ENCODE measurements at places on chromosomes 16 and 17. TPM values are rescaled to one million over a fixed set of nuclear protein-coding genes. Genes with fewer than 3 reads are reported as not detected.

GRCh38 chr17:68710035-68710780, 109.0 kb upstream of the FAM20A start:
- DNase-seq, result no peak

NPIPA7 gene
- total RNA-seq, result 0.78 TPM

HOXB7 gene
- total RNA-seq, result 0.59 TPM

GRCh38 chr17:55751720-55752250, 934 bp downstream of the PCTP start:
- DNase-seq, result no peak

GRCh38 chr16:27315333-27316037, 1.7 kb downstream of the IL4R start:
- DNase-seq, result peak; percentile 82

DNA sequence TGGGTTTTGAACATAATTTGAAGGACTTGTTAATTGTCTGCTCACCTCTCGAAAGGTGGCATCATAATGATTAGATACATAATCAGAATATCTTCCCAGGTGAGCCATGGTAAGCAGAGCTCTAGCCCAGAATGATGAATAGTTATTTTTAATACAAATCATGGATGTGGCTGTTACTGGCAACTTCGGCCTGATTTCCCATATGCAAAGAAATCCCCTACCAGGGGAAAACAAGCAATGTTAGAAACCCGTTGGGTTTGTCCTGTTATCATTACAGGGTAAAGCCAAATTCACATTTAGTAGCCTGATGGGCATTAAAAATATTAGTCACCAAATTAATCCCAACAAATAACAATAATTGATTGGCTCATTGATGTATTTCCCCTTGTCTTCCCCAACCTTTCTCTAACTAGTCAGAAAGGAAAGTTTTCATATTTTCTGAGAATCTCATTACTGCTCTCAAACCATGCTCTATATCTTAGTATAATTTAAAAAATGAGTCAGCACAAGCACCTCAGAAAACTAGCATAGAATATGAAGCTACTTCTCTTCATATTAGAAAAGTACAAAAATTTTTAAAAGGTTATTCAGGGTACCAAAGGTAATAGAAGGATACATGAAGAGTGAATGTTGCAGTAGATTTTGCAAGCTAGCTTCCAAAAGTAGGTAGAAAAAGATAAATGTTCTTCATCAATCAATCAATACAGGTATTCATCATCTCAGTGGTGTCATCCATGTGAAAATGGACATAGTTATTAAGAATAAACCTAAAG, 5.0 kb downstream of the STAT5B start:
- no peak for DNase-seq

- no peak for DNase-seq
These were observed 62.3 kb downstream of the CYTH1 start for GRCh38 chr17:78719630-78720298.

GRCh38 chr16:74585846-74586443, 21.0 kb downstream of the GLG1 start:
- no peak for DNase-seq

GRCh38 chr17:17503566-17504130, 7.5 kb upstream of the RASD1 start:
- no peak for DNase-seq

DNA sequence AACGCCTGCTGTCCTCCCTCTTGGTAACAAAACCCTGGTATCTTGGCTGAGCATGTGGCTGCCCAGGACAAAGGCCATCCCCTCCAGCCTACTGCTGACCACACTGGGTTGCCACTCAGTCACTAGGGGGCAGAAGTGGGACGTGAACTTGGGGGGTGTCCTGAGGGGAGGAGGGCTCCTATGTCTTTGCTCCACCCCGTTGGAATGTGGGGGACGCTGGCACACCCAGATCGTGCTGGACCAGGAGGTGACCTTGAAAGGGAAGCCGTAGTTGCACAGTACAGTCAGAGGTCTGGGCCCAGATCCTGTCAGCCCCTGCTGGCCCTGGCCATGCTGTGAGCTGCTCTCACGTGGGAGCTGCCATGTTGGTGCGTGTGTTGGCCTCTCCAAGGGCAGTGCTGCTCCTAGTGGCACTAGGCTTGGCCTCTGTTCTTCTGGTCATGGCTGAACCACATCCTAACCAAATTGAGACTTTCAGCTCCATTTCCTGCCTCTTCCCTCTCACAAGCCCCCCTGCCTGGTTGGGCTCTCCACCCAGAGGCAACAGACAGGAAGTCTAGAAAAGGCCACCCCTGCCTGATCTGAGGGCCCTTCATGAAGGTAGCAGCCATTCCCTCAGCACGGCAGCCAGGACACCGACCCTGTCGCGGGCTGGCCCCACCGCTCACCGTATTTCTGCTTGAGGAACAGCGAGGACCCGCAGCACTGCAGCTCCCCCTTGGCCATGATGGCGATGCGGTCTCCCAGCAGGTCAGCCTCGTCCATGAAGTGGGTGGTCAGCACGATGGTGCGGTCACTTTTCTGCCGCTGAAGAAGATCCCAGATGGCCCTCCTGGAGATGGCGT, 29.0 kb upstream of the RNPS1 start:
- no peak for DNase-seq

DNA sequence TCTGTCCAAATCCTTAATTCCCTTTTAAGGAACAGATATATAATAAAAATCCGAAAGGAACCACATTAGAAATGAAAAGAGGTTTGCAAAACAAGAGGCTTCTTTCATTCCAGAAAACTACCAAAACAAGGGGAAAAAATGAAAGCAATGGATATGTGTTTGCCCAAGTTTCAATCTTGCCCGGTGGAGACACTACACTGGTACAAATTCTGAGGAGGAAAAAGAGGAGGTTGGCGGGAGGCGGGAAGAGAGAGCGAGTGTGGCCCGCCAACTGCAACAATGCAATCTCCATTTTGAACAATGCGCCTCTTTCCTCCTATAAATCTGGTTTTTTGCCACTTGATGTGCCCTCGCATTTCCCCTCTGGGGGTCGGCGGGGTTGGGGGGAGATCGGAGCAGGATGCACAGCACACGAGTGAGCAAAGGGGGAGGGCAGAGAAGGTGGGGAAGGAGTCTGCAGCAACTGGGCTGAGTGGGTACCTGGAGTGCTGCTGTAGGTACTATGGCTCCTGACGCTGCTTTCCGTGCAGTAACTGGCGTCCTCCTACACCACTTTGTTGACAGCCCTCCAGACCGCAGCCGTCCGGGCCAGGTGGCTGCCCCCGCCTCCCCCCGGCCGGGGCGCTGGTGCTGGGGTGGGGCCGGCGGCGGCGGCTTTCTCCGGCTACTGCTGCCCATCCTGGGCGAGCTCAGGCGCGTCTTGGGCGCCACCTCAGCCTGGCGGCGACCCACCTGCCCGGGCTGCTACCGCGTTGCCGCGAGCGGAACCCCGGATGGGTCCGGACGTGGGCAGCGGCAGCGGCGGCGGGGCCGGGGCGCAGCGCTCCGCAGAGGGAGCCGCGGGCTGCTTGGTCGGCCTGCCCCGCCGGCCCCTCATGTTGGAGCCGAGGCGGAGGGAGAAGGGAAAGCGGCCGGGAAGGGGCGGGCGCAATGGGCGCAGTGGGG, 93.8 kb upstream of the PLEKHM1 start:
- no peak for DNase-seq

MARVELD3 gene
- total RNA-seq, result not detected

- DNase-seq, result no peak
These were observed 224.1 kb upstream of the FOXF1 start for GRCh38 chr16:86285938-86286921.

DNA sequence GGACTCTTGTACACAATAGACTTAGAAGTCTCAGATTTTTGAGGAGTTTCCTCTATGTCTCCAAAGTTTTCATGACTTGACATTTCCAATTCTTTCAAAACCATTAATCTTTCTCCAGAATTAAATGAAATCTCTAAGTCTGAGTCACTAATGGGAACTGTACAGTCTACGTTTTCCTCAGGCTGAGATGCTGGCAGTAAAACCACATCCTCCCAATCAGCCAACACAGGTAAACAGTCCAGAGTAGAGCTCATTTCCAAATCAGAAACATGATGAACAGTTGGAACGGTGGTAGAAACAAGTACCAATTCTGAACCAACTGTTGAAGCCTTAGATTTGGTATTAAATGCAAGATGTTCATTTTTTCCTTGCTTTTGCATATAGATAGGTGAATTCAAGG, 7.9 kb downstream of the ERI2 start:
- no peak for DNase-seq

GRCh38 chr16:11201498-11202259, 54.3 kb downstream of the SOCS1 start:
- DNase-seq, result peak; percentile 57

FBXW10 gene
- under 0.01 TPM for total RNA-seq

- no peak for DNase-seq
These were observed 13.4 kb upstream of the CRHR1 start for GRCh38 chr17:45770632-45771270.
